ENCODE measurements at places on chromosomes 13 and 19. TPM values are rescaled to one million over a fixed set of nuclear protein-coding genes. Genes with fewer than 3 reads are reported as not detected.

The ACP5 gene
- 8.8 TPM for total RNA-seq

The SIGLECL1 gene
- not detected for total RNA-seq

The KIR2DL1 gene
- total RNA-seq, result not detected

The OR7D2 gene
- total RNA-seq, result under 0.01 TPM

The ATP4A gene
- not detected for total RNA-seq

The FCER2 gene
- total RNA-seq, result not detected

The TNFRSF19 gene
- 0.17 TPM for total RNA-seq

The LHB gene
- total RNA-seq, result not detected

DNA sequence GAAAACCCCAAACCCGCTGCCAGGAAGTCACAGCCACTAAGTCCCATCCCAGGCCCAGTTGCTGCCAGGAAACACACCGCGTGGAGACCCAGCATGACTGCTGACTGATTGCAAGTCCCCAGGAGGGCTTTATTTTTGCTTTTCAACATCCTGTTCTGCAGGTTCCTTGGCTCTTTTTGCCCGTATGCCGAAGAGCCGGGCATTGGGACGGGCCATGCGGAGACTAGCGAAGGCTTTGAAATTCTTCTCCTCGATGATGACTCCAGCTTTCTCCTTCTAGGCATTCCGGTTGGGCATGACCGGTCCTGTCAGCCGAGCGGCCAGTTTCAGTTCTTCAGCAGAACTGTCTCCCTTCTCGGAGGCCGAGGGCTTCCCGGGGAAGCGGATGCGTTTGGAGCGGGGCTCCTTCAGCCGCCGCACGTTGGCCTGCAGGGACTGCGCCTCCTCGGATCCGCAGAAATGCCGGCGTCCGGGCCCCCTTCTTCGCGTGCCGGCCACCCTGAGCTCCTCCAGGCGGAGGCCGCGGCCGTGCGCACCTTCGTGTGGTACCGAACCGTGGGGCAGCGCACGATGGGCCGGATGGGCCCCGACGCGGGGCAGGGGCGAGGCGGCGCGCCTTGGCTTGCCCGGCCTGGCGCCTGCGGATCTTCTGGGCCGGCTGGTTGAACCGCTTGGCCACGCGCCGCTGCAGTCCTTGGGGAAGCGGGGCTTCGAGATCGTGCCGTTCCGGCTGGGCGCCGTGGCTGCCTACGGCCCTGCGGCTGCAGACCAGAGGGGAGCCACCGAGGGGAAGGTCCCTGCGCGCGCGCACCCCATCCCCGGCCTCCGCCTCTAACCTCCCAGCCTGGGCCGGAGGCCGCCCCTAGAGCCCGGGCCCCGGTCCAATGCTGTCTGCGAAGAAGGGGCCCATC, 15.2 kb downstream of the ZSCAN5C start:
- DNase-seq, result peak; percentile 47

GRCh38 chr19:3521104-3521445, 15.0 kb downstream of the FZR1 start:
- DNase-seq, result no peak

DNA sequence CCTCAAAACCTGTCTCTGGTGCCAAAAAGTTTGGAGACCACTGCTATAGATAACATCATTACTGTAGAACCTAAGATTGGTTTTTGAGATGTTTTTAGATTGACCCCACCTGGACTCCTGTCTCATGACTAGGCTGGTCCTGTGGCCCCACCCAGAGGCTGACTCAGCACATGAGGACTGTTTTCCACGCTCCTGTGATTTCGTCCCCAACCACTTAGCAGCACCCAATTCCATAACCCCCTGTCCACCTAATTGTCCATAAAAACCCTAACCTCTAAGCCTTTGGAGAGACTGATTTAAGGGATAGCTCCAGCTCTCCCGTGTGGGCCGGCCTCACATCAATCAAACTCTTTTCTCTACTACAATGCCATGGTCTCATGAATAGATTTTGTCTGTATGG, 25.6 kb upstream of the GAS6 start:
- no peak for DNase-seq

DNA sequence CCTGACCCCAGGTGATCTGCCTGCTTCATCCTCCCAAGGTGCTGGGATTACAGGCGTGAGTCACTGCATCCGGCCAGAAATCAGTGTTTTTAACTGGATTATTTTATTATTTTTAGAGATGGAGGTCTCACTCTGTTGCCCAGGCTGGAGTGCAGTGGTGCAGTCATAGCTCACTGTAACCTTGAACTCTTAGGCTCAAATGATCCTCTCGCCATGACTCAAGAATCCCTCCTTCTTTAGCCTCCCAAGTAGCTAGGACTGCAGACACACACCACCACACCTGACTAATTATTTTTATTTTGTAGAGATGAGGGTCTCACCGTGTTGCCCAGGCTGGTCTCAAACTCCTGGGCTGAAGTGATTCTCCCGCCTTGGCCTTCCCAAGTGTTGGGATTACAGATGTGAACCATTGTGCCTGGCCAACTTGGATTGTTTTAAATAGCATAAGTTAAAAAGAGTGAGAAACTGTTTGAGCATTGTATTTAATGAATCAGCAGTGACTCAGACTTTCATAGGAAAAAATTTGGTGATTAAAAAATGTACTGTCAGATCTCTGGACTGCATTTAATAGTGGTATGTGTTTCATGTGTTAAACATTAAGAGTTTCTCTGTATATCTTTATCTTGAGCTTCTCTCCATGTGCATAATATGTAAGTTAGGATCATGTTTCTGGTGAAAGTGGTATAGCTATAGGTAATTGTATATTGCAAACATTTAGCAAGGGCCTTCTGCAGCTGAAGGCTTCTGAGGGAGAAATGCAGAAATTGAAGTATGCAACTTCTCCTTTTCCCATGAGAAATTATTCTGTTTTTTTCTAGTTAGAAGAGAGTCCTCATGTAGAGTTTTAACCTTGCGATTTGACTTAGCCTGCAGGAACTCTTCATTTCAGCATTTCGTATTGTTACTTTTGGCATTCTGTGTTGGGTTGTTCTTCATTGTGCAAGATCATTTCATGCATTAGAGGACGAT, 121.2 kb downstream of the PCCA start:
- DNase-seq, result peak; percentile 53

- DNase-seq, result no peak
These were observed 690 bp upstream of the SGTA start for GRCh38 chr19:2783781-2784145.

DNA sequence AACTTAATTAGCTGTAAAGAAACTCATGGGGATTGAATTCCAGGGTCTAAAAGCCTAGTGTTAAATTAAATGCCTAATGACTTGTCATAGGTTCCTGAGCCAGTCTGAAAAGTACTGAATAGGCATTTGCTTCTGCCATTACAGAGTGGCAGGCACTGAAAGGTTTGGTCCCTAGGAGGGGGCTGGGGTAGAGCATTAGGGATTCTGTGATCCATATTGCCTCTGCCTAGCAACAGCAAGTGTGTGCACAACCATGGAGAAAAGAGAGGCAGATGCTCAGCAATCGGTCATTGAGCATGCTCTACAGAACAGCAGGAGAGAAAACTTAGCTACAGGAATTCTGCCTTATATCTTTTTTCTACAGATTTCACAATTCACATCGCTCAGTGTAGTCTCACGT, 133.5 kb downstream of the TRPC4 start:
- no peak for DNase-seq

DNA sequence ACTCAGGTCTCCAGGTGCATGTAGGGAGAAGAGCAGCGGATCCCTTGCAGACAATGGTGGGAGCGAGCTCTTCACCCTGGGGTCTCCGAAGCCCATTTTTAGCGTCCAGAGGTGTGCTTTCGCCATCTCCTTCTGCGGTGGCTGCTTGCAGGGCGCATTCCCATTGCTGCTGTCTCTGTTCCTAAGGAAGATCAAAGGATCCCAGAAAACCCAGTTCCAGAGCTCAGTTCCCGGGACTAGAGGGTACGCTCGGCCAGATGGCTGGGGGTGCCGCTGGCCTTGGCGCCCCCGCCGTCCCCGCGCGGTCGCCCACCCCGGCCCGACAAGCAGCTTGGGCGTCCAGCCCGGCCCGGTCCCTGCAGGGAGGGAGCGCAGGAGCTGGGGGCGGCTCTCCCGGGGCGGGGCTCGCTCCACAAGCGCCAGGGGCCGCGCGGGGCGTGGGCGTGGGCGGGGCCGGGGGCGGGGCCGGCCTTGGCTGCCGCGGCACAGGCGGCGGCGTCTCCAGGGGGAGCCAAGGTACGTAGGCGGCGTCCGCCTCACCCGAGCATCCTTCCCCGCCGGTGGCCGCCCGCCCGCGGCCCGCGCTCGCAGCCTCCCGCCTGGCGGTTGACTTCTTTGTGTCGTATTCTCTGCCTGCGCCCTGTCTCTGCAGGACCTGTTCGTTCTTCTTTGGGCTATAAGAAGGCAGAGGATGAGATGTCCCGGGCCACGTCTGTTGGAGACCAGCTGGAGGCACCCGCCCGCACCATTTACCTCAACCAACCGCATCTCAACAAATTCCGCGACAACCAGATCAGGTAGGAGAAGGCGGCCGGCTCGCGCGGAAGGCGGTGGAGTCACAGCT, 96.8 kb downstream of the ATP8A2 start:
- DNase-seq, result peak; percentile 3

DNA sequence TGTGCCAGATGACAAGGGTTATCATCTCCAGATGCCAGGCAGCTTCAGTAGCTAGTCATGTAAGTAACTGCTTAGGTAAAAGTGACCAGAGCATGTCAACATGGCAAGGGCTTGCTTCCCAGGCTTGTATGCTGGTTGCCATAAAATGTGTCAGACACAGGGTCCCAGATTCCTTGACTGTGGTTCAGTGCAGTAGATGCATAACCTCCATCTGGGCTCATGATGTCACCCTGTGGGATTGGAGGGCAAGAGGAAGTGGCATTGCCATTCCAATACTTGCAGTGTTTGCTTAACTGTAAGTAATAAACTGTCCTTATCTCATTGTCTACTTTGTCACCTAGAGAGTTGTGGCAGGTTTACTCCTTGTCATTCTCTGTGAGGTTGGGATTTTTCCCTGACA, 226.8 kb downstream of the PCDH17 start:
- no peak for DNase-seq

DNA sequence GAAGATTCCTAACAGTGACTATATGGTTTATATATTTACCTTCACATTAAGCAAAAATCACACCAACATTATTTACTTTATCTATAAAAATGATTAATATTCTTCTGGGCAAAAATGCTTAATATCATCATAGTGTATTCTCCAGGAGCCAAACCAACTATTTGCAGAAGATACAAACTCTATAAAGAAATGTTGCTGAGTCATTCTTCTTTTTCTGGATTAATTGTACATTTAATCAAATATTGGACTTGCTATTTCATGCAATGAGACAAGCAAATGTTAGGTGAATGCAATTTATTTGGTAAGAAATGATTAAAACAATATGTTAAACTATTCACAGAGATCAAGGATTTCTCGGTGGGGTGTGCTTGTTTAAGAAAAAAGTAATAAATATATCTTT, 1075.8 kb downstream of the PCDH9 start:
- DNase-seq, result no peak

- no peak for DNase-seq
These were observed 30.4 kb upstream of the PCDH8 start for GRCh38 chr13:52878831-52879230.

DNA sequence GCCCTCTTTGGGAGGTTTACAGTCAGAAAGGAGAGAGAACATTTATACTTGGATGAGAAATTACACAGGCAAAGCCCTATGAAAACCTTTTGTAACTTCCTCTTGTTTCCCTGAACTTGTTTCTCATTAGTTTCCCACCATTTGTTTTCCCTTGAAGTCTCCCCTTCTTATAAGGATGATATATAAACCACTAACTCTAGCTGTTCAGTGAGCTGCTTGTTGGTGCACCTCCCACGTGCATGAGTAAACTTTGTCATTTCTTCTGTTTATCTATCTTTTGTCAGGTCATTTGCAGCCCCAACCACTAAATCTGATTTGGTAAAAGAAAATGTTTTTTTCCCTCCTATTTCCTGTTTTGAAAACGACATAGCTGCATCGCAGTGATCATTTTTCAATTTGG, 919.9 kb downstream of the SLITRK1 start:
- no peak for DNase-seq

DNA sequence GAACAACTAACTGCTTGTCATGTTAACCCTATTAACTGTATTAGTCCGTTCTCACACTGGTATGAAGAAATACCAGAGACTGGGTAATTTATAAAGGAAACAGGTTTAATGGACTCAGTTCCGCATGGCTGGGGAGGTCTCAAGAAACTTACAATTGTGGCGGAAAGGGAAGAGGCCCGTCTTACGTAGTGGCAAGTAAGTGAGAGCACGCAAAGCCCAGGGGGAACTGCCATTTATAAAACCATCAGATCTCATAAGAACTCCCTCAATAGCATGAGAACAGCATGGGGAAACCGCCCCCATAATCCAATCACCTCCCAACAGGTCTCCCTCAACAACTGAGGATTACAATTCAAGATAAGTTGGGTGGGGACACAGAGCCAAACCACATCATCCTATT, 34.7 kb downstream of the PHF11 start:
- DNase-seq, result no peak

DNA sequence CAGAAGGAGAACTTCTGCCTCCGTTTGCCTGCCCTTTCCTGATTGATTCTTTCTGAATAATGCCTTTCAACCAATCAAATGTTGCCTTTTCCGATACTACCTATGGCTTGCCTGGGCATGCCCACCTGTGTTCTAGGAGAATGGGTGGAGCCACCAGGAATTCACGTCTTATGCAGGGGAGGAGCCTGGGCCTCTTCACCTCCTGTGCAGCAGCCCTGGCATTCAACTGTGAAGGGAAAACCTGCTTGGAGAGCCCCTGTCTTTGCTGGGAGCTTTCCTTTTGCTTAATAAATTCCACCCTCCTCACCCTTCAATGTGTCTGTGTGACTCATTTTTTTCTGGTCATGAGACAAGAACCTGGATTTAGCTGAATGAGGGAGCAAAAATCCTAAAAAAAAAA, 730.7 kb downstream of the UQCRFS1 start:
- no peak for DNase-seq

DNA sequence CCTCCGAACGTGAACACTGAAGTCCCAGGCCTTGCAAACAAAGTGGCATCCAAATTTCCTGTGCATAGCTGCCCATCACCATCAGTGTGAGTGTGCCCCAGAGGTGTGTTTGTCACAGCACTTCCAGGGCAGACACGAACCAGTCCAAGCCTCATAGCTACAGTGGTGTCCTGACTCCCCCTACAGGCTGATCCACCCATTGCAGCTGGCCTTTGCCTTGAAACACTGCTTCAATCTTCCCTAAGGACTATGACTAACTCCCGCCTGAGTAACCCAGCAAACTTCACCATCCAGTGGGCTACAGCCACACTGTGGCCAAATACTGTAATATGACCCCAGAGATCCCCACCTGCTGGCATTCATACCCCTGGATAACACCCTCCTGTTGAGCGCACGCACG, 3.9 kb downstream of the ZNF266 start:
- peak; percentile 35 for DNase-seq

- no peak for DNase-seq
These were observed at the start of gene GNA15 for GRCh38 chr19:3135961-3136683. Gene GNA15 (plus strand): TSS chr19:3136033. CDS start chr19:3136451, 418 bp downstream.

- no peak for DNase-seq
These were observed 408.5 kb upstream of the PCDH20 start for GRCh38 chr13:61824168-61824567.

- no peak for DNase-seq
These were observed 257.2 kb downstream of the FOXO1 start for GRCh38 chr13:40409278-40409677.

All from dermis blood vessel endothelial cell (primary cell).